ENCODE measurements at places on chromosomes 1 and 21. TPM values are rescaled to one million over a fixed set of nuclear protein-coding genes. Genes with fewer than 3 reads are reported as not detected.

PLPPR4 gene
- 0.41 TPM for total RNA-seq

TNNT2 gene
- 0.95 TPM for total RNA-seq

GRCh38 chr1:10793129-10793651 lies 3.3 kb downstream of the CASZ1 start:
- peaks cover 41% of the 10 kb centered on the region for H3K27me3 ChIP-seq
- peak; percentile 80 for DNase-seq
- H3K4me3 ChIP-seq, result peak overlapping the region; percentile 89
- no peaks in the 10 kb centered on the region for H3K36me3 ChIP-seq

DNA sequence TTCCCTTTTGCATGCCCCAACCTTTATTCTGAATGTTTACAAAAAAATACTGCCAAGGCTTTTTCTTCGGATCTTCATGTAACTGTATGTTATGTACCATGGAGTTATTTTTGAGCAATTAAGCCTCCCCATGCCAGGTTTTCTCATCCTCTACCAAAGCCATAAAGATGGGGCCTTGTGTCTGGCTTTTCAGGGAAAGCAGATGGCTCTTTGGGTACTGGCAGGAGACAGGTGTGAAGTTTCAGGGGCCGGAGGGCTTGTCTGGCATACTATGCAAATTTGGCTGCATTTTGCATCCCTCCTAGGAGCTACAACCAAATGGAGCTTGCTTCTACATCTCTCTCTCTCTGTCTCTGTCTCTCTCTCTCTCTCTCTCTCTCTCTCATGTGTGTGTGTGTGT lies 28.1 kb upstream of the PLXNA2 start:
- DNase-seq, result no peak
- H3K4me1 ChIP-seq, result no peaks in the 10 kb centered on the region
- H3K4me3 ChIP-seq, result no peak overlapping the region
- no peaks in the 10 kb centered on the region for H3K36me3 ChIP-seq
- H3K27me3 ChIP-seq, result peaks cover 17% of the 10 kb centered on the region

GRCh38 chr1:183370399-183371058 lies 47.7 kb downstream of the NMNAT2 start:
- no peak overlapping the region for H3K27ac ChIP-seq
- DNase-seq, result peak; percentile 65
- H3K36me3 ChIP-seq, result no peaks in the 10 kb centered on the region
- H3K27me3 ChIP-seq, result no peaks in the 10 kb centered on the region
- H3K4me3 ChIP-seq, result no peak overlapping the region

GRCh38 chr1:236888126-236888525 lies 93.0 kb downstream of the MTR start:
- H3K36me3 ChIP-seq, result no peaks in the 10 kb centered on the region
- DNase-seq, result no peak
- H3K4me1 ChIP-seq, result peaks cover 4% of the 10 kb centered on the region
- no peaks in the 10 kb centered on the region for H3K27me3 ChIP-seq
- no peak overlapping the region for H3K27ac ChIP-seq
- no peak overlapping the region for H3K4me3 ChIP-seq
